AG08395 (cell line): ENCODE measurements at places on chromosomes 2 and 18.
A peak's percentile ranks its signal among the peaks of the same experiment; 100 is the strongest.

GRCh38 chr2:137764646-137765045, 199.6 kb upstream of the HNMT start:
- no peak for DNase-seq

DNA sequence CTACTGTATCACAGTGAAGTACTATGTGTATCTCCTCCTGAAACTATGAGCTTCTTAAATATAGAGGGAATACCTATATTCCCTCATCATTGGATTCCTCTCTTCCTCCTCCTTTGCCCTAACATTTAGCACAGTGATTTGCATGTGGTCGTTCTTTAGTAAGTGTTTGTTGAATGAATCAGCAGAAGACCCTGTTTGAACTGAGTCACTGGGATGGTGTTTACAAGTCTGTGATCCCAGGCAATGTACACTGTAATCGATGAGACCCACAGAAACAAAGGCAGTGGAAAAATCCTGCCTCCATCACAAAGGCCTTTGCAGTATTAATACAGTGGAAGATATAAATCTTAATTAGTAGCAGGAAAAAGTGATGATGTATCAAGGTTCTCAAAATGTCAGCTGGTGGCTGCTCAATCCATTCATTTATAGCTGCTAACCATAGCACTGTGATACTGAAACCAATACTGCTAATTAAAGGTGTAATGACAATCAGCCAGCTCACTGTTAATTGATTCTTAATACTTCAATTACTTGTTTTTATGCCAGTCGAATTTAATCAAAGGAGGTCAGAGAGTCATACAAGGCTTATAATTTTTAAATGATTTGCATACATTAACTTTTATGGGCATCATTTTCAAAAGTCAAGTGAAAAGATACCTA, 20.8 kb upstream of the MYO3B start:
- DNase-seq: no peak

DNA sequence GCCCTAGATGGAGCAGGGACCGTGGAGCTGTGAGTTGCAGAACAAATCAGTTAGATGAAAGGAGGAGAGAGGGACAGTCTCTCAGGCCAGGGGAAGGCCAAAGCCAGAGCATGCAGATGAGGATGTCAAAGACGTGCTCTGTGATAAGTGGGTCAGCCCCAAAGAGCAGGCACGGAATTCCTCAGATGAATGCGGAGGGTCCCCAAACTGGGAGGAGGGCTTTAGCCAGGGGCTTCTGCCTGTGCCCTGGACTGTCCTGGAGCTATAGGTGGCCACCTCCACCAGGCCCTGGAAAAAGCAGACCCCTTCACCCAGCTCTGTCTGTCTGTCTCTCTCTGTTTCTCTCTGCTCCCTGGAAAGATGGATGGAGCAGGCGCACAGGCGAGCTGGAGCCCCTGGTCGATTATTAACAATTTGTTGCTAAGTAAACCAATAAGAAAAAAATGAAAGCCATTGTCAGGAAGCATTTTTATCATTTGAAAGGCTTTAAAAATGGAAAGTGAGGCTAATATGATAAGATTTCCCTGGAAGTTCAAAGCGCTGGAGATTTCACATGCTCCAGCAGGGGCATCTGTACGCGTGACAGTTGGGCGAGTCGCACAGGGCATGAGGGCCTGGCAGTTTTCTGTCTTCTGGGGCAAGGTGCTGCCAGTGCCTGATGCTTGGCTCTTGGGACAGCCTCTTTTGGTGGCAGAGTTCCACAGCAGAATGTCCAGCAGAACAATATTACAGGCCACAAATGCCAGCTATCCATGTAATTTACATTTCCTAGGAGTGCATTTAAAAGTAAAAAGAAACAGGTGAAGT, 241.0 kb downstream of the GLI2 start:
- DNase-seq: no peak

DNA sequence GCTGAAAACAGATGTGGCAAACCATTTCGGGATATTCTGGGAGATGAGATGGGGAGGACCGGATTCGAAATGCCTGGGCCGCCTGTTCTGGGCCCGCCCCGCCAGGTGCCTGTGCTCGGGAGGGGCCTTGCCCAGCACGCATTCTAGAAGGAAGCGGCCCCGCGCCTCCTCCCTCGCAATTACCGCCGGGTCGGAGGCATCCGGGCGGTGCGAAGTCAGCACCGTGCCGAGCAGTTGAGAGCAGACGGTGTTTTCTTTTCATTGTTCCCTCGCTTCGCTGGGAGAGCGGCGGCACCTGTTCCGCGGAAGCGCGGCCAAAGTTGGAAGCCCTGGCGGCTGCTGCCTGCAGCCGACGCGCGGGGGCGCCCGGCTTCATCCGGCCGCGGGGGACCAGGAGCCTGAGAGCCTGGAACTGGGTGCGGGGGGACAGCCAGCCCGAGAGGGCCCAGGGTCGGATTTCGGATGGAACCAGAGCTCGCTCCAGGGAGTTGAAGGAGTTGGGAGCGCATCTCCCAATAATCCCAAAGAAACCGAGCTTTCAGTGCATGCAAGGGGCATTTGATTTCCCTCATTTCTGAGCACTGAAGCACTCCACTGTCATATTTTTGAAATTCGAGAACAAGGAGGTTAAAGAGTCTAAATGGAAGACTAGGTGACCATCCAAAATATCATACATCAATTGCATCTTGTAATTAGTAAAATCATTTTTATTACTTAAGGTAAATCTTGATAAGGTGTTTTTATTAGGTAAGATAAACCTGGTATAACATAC, 241.8 kb upstream of the RAB12 start:
- DNase-seq: peak; percentile 4

GRCh38 chr18:8812631-8813030, 107.3 kb downstream of the MTCL1 start:
- DNase-seq: peak; percentile 46

DNA sequence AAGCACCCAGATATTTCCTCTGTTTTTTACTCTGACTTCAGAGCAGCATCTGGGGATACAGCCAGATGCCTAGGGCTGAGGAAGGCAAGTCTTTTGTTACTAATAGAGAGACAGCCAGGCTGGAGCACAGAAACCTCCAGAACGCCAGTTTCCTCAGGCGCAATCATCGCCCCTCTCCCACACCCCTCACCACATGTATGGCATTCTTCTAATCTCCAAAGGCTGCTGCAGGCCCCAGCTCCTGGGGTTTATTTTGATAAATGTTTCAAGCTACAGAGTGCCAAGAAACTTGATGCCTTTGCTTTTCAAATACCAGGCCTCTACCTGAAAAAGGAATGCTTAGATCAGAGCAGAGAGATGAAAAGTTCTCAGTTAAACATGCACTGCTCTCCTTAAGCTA, 283.6 kb downstream of the RBM43 start:
- DNase-seq: no peak

- no peak for DNase-seq
Observed at GRCh38 chr18:73924307-73924706, 223.3 kb downstream of the FBXO15 start.

DNA sequence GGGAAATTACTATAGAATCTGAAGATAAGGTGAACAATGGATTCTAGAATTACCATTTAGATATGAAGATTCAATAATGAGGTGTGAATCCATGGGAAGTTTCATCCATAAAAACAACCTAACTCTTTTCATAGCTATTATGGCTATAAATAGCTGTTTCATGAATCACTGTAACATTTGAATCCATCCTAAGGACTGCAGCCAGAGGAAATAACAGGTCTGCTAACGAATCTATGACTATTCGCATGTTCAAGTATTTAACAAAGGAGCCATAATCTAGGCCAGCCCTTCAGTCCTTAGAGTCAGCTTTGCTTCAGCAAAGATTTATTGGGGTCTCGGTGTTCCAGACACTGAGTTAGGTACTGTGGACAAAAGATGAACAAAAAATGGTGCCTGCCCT, 87.1 kb downstream of the MYOM1 start:
- DNase-seq: no peak

DNA sequence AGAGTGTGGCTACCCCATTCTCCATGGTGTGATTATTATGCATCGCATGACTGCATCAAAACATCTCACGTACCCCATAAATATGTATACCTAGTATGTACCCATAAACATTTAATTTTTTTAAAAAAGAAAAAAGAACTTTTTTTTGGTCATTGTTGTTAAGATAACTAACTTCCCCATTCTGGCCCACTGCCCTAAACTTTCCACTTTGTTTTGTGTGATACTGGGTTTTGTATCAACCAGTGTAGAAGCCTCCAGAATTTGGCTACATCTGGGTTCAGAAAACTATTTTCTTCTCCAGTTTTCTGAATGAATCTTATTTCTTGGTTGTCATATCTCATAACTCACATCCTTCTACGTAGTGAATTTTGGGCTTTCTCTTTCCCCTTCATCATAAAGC, 62.3 kb upstream of the NABP1 start:
- DNase-seq: no peak

- DNase-seq: no peak
Observed at GRCh38 chr2:189584686-189585085, 4.1 kb upstream of the SLC40A1 start.

DNA sequence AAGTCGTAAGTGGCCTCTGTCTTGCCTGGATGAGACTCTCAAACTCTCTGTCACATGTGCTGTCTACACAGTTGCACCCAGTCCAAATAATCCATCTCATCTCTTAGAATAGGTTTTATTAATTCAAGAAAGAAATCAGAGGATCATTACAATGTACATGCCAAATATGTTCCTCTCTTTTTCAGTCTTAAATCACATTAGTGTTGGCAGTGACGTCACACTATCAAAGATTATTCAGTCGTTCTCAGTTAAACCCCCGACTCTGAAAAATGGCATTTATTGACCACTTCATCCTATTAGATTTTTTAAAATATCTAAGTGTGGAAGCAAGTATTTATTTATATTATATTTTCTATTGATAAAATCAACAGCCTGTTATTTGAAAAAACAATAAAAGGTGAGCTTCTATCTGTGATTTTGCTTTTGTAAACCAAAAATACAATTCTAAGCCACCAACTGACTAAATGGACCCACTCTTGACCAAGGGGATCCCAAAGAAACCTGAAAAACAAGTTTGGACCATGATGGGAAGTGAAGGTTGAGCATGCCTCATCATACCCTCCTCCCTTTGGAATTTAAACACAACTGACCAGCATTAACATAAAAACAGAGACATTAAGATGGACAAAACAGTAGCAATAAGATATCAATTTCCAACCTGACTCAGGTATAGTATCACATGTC, 1894.4 kb upstream of the LRRTM1 start:
- DNase-seq: no peak

GRCh38 chr18:77167251-77167650, 34.7 kb upstream of the MBP start:
- DNase-seq: peak; percentile 69

DNA sequence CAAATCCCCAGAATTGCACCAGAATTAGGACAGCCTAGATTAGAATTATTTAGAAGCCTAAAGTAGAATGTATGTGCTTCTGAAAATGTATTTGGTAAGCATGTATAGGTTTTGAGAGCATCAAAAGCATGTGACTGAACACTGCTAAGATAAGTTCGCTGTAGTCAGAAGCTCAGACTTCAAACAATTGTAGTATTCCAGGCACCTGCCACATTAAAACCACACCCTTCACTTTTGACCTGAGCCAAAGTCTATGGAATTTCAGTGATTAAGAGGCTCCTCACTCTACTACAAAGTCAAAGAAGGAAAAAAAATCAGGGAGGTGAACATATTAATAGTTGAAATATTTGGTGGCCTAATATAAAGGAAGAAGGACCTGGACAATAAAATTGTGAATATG, 8.2 kb downstream of the KCNJ3 start:
- DNase-seq: no peak

GRCh38 chr2:192885569-192886160, 690.9 kb upstream of the TMEFF2 start:
- DNase-seq: no peak

DNA sequence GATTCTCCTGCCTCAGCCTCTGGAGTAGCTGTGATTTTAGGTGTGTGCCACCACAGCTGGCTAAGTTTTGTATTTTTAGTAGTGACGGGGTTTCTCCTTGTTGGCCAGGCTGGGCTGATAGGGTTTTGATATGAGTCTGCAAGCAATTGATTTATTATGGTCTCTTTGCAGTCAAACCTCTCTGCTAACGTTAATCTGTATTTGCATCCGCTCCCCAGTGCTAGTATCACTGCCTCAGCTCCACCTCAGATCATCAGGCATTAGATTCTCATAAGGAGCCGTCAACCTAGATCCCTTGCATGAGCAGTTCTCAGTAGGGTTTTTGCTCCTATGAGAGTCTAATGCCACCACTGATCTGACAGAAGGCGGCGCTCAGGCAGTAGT, 19.0 kb downstream of the HAT1 start:
- no peak for DNase-seq

- no peak for DNase-seq
Observed at GRCh38 chr2:226184540-226184939, 615.1 kb downstream of the IRS1 start.

DNA sequence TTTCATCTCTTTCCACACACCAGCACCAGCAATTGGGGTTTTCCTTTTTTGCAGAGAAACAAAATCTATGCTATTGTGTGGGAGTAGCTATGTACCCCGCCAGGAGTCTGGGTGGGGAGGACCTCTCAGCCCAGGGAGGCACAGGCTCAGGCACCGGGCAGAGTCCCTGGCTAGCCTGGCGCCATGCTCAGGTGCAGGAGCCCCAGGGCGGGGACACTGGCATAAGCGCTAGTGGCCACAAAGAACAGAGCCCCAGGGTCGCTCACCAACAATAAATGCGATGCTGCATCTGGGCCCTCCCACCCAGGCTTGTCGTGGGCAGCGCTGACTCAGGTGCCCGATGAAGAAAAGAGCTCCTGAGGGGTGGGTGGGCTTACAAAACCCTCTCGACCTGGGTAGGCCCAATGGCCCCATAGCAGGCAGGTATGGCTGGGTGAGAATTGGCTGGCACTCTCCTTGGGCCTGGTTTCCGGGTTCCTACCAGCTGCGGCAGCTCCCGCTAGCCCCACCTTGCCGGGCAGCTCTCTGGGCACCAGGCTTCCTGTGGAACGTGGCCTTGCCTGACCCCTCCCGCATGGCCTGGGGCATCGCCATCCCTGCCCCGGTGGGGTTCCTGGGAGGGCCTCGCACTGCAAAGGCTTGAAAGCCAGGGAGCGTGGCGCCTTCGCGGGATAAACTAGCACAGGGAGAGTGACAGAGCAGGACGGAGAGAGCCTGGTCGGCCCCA, 31.8 kb upstream of the COL6A3 start:
- DNase-seq: no peak

GRCh38 chr2:215427585-215427984, 8.3 kb downstream of the FN1 start:
- no peak for DNase-seq

- no peak for DNase-seq
Observed at GRCh38 chr2:128667391-128667790, 348.7 kb upstream of the HS6ST1 start.

- DNase-seq: no peak
Observed at GRCh38 chr2:157439824-157440186, 4.1 kb downstream of the CYTIP start.
